ENCODE measurements at places on chromosomes 7 and 10. TPM values are rescaled to one million over a fixed set of nuclear protein-coding genes. Genes with fewer than 3 reads are reported as not detected.

DNA sequence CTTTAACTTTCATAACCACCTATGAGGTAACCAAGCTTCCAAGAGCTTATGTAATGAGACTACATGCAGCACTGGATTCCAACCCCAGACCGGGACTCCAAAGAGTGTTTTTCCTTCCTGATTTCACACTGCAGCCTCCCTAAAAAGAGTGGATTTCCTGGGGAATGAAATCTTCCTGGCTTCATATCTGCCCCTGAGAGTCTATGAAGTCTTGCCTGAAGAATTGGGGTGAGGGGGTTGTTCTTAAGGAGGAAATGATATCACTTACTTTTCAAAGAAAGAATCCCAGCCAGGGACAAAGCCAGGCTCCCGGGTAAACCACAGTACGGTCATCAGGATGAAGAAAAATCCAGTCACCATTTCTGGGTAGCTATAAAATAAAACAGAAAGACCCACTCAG, 29.7 kb downstream of the STMP1 start:
- DNase-seq: no peak
- H3K4me3 ChIP-seq: no peak overlapping the region
- H3K27me3 ChIP-seq: no peaks in the 10 kb centered on the region
- H3K36me3 ChIP-seq: no peaks in the 10 kb centered on the region
- H3K4me1 ChIP-seq: no peaks in the 10 kb centered on the region
- no peak overlapping the region for H3K27ac ChIP-seq

GRCh38 chr10:84098667-84099066, 40.6 kb upstream of the GHITM start:
- no peak overlapping the region for H3K27ac ChIP-seq
- no peaks in the 10 kb centered on the region for H3K4me1 ChIP-seq
- H3K27me3 ChIP-seq: no peaks in the 10 kb centered on the region
- H3K4me3 ChIP-seq: no peak overlapping the region
- no peak for DNase-seq

- no peaks in the 10 kb centered on the region for H3K36me3 ChIP-seq
- DNase-seq: no peak
- H3K27me3 ChIP-seq: no peaks in the 10 kb centered on the region
- H3K4me3 ChIP-seq: no peak overlapping the region
- H3K4me1 ChIP-seq: no peaks in the 10 kb centered on the region
- H3K27ac ChIP-seq: no peak overlapping the region
These were observed 12.2 kb upstream of the KCP start for GRCh38 chr7:128922496-128923410.

GRCh38 chr7:88477976-88478375, 171.3 kb upstream of the STEAP4 start:
- H3K27ac ChIP-seq: no peak overlapping the region
- no peak for DNase-seq
- H3K27me3 ChIP-seq: no peaks in the 10 kb centered on the region
- no peaks in the 10 kb centered on the region for H3K4me1 ChIP-seq
- no peak overlapping the region for H3K4me3 ChIP-seq

DNA sequence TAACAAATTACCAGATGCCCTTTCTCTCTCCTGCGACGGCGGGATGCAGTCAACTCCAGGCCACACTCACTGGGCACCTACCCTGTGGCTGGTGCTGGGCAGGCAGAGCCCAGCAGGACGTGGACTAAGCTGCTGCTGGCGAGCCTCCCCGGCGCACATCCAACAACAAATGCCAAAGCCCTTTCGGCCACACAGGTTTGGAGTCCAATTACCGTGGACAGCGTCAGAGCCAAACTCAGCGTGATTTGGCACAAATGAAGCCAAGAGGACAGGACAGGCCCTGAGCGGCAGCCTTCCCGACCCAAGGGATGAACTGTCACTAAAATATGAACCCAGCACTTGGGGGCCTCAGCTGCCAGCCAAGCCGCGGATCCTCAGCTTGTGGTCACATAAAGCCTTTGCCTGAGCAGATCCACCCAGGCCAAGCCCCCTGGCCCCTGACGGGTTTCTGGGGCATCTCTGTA, 28.4 kb downstream of the DAGLB start:
- H3K27me3 ChIP-seq: no peaks in the 10 kb centered on the region
- H3K36me3 ChIP-seq: peaks cover 6% of the 10 kb centered on the region
- H3K4me3 ChIP-seq: no peak overlapping the region
- no peaks in the 10 kb centered on the region for H3K4me1 ChIP-seq
- peak; percentile 60 for DNase-seq

DNA sequence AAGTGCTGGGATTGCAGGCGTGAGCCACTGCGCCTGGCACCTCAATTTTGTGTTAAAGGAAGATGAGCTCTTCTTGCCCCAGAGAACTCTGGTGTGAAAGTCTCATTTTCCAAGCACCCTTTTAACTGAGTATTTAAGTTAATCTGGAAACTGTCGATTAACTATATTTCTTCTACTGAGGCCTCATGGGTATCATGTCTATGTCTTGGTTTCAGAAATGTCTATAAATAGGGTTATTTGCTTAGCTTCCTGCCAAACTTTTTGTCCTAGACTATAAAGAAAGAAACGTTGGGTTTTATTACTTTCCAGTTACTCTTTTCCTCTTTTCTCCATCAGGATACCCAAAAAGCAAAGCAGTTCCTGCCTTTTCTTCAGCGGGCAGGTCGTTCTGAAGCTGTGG, 102.4 kb downstream of the LRRC4 start:
- no peaks in the 10 kb centered on the region for H3K27me3 ChIP-seq
- no peaks in the 10 kb centered on the region for H3K36me3 ChIP-seq
- H3K4me3 ChIP-seq: no peak overlapping the region

The FAM237B gene
- not detected for total RNA-seq

DNA sequence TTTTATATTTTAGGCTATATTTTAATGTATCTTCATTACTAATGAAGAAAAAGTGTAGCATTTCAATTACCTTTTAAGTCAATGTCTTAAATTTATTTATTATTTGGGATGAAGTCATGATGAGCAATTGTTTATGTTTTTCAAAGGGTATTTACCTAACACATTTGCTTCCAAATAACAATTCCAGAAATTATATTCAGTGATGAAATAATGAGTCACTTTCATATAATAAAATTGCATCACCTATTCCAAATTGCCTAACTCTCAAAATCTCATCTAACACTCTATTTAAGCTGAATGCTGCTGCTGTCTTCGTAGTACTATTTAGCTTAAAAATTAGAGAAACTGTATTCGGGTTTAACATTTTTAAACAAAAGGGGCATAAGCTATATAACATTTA, 97.7 kb downstream of the PRKG1 start:
- peaks cover 5% of the 10 kb centered on the region for H3K4me1 ChIP-seq
- H3K27me3 ChIP-seq: no peaks in the 10 kb centered on the region
- H3K36me3 ChIP-seq: no peaks in the 10 kb centered on the region
- no peak overlapping the region for H3K27ac ChIP-seq
- DNase-seq: no peak

- no peaks in the 10 kb centered on the region for H3K4me1 ChIP-seq
- H3K27ac ChIP-seq: no peak overlapping the region
- no peaks in the 10 kb centered on the region for H3K36me3 ChIP-seq
- no peak overlapping the region for H3K4me3 ChIP-seq
These were observed 36.7 kb upstream of the SLC35B4 start for GRCh38 chr7:134353411-134353810.

All from breast epithelium (tissue), 4 donors.